Skeletal muscle cell (primary cell): ENCODE measurements at places on chromosomes 3 and 15.
A peak's percentile ranks its signal among the peaks of the same experiment; 100 is the strongest.

- DNase-seq = peak; percentile 89
These were observed at the start of gene CCDC14 for GRCh38 chr3:123960781-123961507. CCDC14 (minus strand) TSS chr3:123961229; CDS start chr3:123961173, 56 bp downstream.

- peak; percentile 10 for DNase-seq
These were observed at the start of gene UBA5 for GRCh38 chr3:132660052-132660810. UBA5 (plus strand) TSS chr3:132660329; CDS start chr3:132660538, 209 bp downstream.

- DNase-seq = peak; percentile 33
These were observed 306.2 kb upstream of the DPPA4 start for GRCh38 chr3:109643590-109643989.

DNA sequence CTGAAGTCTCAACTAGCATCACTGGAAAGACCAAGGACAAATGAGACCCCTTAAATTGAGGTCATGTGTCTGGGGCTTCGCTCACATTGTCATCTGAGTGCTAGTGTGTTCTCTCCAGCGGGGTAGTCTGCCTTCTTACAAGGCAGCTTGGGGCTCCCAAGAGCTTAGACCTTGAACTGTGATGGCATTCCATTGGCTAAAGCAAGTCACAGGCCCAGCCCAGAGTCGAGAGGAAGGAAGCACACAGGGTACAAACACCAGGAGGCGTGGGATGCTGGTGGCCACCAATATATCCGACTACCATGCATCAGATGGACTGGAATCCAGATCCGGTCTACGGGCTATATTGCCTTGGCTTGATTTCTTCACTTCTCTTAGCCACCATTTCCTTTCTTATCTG lies 31.5 kb upstream of the DYNC1LI1 start:
- DNase-seq = no peak

DNA sequence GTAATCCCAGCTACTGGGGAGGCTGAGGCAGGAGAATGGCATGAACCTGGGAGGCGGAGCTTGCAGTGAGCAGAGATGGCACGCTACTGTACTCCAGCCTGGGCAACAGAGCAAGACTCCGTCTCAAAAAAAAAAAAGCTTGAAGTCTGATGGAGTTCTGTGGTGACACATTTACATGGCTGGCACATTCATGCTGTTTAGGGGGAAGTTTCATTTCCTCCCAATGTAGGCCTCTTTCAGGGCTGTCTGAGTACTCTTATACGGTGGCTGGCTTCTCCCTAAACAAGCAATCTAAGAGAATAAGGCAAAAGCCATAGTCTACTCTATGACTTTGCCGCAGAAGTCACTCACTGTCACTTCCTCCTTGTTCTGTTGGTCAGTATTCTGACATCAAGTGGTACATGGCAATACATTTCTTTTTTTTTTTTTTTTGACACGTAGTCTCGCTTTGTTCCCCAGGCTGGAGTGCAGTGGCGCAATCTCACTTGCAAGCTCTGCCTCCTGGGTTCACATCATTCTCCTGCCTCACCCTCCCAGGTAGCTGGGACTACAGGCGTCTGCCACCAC lies 41.2 kb downstream of the OIP5 start:
- DNase-seq = no peak

DNA sequence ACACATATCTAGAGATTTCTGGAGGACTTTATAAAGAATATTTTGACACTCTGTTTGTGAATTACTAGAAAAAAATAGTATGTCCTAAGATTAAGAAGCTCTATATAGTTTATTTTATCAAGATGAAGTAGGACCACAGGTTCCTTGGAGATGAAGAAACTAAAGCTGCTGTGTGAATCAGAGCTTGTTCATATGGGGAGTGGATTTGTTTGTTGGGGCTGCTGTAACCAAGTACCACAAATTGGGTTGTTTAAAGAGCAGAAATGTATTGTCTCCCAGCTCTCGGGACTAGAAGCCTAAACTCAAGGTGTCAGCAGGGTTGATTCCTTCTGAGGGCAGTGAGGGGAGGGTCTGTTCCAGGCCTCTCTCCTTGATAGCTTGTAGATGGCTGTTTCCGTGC lies 270.6 kb upstream of the UMPS start:
- DNase-seq = no peak

- DNase-seq = peak; percentile 62
These were observed 85.1 kb downstream of the OXNAD1 start for GRCh38 chr3:16349986-16350596.

DNA sequence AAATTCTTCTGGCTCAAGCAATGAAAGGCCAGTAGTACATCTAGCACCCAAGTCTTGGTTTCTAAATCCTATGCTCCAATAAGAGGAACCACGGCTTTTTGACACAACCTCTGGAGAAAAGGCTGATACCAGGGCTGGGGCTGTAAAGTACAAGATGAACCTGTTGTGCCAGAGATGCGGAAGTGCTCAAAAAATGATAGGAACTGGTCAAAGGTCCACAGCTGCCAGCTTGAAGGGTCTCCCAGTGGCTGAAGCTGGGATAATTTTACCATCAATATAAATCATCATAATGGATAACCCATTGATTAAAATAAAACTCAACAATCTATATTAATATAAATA lies 558 bp upstream of the NCEH1 start:
- no peak for DNase-seq

- DNase-seq = no peak
These were observed 497 bp upstream of the PRR20G start for GRCh38 chr3:127288343-127288742.

GRCh38 chr3:50961386-50961785 lies 286.7 kb downstream of the DOCK3 start:
- no peak for DNase-seq

- DNase-seq = no peak
These were observed 31.1 kb downstream of the MME start for GRCh38 chr3:155110996-155111901.

DNA sequence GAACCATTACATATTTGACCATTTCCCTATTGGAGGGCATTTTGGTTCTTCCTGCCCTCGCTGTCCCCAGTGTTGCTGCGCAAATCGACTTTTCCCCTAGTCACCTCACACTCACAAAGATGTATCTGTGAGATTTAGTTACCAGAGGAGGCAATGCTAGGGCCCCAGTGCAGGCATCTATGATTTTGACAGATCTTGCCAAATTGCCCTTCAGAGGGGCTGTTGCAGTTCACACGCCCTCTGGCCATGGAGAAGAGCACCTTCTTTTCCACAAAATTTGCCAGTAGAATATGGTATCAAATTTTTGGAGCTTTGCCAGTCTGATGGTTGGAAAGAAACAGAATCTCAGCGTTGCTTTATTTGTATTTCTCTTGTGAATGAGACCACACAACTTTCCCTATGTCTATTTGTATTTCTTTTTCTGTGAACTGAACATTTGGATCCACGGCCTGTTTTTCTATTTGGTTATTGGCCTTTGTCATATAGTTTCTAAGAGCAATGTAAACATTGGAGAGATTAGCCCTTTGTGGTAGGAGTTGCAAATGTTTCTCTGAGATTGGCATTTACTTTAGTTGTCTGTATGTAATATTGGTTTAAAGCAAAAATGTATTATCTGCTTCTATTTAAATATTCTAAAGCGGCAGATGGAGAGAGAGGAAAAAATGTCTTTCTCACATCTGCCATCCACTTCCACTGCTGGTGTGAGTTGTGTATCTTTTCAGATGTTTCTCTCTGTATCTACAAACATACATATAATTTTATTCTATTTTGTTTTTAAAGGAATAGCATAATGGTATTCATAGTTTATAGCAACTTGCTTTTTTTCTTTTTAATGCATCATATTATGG lies 66.1 kb downstream of the DNASE1L3 start:
- DNase-seq = no peak

- DNase-seq = no peak
These were observed 288.7 kb downstream of the SOX2 start for GRCh38 chr3:182000447-182000846.

DNA sequence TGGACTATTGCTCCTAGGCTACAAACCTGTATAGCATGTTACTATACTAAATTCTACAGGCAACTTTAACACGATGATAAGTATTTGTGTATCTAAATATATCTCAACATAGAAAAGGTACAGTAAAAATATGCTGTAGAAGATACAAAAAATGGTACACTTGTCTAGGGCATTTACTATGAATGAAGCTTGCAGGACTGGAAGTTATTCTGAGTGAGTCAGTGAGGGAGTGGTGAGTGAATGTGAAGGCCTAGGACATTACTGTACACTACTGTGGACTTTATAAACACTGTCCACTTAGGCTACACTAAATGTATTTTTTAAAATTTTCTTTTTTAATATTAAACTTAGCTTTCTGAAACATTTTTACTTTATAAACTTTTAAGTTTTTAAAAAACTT lies 140.5 kb upstream of the SGO1 start:
- no peak for DNase-seq

GRCh38 chr3:24639481-24640329 lies 145.1 kb upstream of the THRB start:
- DNase-seq = no peak

GRCh38 chr3:177224414-177224813 lies 27.1 kb upstream of the TBL1XR1 start:
- no peak for DNase-seq

DNA sequence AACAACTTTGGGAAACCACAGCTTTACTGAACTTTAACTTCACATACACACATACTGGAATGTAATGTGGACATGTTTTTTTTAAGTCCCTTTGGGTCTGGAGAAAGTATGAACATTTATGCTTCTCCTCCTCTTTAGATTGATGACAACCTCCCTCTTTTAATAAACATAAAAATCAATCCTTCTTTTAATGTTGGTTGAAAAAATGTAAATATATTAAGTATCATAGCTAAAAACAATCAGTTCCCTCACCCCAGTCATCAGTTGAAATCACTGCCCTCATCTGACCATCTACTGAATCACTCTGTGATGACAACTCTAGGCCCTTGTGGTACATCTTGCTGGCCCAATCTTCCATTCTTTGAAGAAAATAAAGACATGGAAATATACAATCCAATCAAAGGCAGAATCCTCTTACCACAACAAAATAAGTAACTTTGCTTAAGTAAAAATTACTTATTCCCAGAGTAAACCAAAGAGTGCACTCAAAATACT lies 6.4 kb downstream of the AAGAB start:
- DNase-seq = no peak

- DNase-seq = no peak
These were observed 24.6 kb upstream of the ZNF280D start for GRCh38 chr15:56757875-56758274.

DNA sequence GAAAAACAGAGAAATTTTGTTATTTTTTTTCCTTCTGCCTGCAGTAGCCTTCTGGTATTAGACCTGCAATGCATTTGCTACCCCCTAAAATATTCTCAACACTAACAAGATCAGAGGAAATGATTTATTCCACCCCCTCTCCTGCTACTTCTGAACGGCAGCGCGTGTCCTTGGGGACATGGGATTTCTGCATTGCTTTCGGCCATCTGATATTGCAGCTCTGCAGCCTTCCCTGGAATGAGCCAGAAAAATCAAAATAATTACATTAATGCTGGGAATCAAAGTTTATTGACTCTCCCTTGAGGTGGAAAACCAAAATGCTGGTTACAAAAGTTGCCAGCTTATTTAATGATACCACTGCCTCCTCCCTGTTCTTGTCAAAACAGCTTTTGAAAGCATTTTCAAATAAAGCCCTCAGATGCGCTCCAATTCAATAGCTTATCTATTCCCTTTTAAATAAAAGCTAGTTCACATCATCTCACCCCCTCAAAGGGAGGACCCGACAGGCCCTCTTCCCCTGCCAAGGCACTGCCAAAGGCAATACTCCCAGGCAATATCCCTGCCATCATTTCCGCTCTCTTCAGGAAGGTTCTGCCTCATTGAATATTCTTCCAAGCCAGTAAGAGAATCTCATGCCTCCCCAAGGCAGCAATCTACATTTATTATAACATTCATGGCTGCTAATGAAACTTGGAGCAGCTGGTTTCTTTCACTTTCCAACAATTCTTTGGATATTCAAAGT lies 96.6 kb downstream of the FHIT start:
- no peak for DNase-seq

DNA sequence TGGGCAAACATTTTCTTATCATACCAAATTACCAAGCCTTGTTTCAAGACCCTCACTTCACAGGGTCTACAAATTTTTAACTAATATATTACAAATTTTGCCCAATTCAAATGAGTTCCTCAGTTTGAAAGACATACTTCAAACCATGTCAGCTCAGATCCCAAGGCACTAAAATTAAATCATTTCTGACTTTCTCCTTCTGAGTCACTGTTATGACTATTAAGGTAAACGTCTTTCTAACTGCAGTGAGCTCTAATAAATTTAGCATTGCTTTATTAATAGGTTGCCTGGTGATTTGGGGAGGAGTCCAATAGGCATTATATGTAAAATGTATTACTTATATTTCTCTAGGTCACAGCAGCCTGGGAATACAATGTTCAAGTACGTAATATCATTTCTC lies 158.2 kb upstream of the ARHGEF26 start:
- no peak for DNase-seq

DNA sequence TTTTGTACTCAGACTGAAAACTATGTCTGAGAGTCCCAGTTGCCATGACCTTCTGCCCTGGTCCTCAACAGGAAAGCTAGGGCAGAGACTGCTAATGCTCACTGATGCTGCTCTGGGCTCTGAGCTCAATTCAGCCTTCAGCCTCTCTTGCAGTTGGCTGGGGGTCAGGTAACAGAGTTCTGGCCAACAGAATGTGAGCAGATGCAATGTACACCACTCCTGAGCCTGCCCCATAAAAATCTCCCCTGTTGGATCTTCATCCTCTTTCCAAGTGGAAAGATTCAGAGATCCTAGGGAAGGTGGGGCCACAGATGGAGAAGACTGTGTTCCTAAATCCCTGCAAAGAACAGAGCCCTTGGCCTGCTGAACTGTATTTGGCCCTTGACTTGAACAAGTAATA lies 87.8 kb downstream of the PDZRN3 start:
- no peak for DNase-seq

- DNase-seq = no peak
These were observed 259.9 kb downstream of the FGF12 start for GRCh38 chr3:192467230-192468140.
